HEK293T (cell line): ENCODE measurements at places on chromosomes 1 and 21.

- DNase-seq = no peak
These were observed 13.9 kb downstream of the DNAJC6 start for GRCh38 chr1:65323246-65323645.

DNA sequence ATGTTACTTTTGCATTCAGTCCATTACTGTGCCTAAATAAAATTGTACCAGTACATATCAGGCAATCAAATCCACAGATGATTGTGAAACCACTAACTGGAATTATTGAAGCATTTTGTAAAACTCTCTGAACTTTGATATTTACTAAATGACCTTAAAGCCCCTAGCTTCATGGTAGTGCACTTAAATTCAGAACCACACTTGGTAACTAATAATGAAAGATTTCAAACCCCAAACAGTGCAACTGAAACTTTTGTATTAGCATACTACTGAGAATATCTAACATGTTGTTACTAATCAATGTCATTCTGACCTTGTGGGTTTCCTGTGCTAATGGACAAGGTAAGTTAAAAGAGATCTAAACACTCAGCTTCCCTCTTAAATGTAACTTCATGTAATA is at the start of gene CFHR3:
Gene CFHR3, plus strand, starts transcription at position 238 of the 400 bp plus-strand sequence. Its CDS starts 47 bp downstream, at position 285.
- DNase-seq = no peak

GRCh38 chr1:172824209-172824608 is 165.3 kb downstream of the FASLG start:
- DNase-seq = no peak

DNA sequence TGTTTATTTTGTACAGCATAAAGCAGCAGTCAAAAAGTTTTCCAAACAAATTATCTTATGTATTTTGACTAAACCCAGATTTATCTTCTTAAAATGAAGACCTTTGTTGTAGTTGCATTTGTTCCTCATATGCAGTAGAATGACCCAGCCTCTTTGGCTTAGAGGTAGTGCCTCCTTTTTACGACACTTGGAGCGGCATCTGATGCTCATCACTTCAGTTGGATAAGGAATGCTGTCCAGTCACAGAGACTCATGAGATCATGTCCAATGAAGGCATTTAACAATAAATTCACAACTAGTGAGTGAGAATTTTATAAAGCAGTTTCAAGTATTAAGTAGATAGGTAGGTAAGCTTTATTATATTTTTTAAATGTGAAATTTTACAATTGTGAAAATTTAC is 35.2 kb downstream of the PTPRC start:
- DNase-seq = no peak

GRCh38 chr21:46483300-46484295 is 24.9 kb downstream of the DIP2A start:
- DNase-seq = peak; percentile 39

DNA sequence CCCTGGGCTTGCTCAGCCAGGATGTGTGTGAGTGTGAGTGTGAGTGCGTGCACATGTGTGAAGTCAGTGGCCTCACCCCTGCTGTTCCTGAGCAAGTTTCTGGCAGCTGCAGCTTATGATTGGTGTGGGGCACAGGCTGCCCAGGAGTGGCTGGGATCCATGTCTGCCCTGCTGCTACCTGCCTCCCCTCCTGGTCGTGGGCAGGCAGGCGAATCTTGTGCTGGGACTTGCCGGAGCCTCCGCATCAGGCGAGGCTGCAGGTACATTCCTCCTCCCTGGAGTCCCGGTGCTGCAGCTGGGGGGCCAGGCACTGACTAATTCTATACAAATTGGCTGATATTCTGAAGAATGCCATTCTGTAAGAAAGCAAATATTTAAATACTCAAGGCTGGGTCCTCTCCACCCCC is 85.6 kb upstream of the WNT4 start:
- DNase-seq = no peak

GRCh38 chr1:115105831-115106230 is 16.5 kb upstream of the TSPAN2 start:
- no peak for DNase-seq

- no peak for DNase-seq
These were observed 62.3 kb downstream of the DAB1 start for GRCh38 chr1:57361516-57361915.
